ENCODE measurements at places on chromosomes 11 and 22.
A peak's percentile ranks its signal among the peaks of the same experiment; 100 is the strongest.

- DNase-seq: no peak
Measured at GRCh38 chr11:80086496-80087055, 645.7 kb upstream of the TENM4 start.

DNA sequence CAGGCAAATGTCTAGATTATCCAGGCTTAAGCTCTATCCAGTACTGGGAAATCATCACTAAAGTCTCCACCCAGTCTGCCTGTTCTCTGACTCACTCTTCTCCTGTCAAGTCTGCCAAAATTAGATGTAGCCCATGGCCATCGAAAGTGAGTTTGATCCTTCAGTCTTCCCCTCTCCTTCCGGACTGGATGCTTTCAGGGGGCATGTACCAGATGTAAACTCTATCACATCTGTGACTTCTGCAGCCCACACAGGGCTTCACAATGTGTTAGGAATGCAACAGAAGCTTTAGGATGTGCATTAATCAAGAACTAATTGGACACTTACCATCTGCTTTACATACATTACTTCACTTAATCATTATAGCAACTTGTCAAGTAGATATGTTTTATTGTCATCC, 12.3 kb downstream of the ME3 start:
- DNase-seq: no peak

DNA sequence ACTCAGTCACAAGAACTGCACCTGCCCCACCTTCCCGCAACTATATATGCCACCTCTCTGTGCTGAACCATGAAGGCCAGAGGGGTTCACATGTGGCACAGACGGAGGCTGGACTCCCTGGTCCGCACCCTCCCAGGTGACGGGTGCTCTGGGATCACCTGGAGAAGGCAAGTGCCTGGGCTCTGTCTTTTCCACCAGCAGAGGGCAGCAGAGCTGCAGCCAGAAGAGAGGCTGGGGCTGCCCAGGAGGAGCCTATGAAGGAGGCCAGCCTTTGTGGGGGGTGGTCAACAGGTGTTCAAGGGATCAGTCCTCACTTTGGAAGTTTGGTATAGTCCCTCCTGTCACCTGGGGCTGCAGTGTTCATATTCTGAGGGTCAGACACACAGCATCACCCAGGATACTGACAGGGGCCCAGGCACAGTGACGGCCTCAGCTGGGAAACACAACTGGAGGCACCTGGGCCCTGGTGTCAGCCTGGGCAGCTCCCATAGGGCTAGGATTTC, 39.2 kb upstream of the IGLL5 start:
- peak; percentile 67 for DNase-seq

GRCh38 chr22:32745996-32746322, 55.5 kb upstream of the TIMP3 start:
- no peak for DNase-seq

DNA sequence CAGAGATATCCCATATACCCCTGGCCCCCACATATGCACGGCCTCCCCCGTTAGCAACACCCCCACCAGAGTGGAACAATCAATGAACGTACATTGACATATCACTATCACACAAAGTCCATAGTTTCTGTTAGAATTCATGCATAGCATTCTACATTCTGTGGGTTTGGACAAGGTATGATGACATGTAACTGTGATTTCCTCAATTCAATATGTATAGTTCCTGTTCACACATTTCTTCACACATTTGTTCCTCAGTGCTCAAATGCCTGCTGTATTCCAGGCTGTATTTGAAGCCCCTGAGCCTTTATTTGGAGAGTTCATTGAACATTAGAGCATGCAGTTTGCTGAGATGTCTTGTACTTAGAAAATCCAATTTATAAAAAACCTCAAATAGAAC, 69.9 kb downstream of the PTPRJ start:
- DNase-seq: no peak

- no peak for DNase-seq
Measured at GRCh38 chr22:22167791-22168189, 76.8 kb upstream of the VPREB1 start.

DNA sequence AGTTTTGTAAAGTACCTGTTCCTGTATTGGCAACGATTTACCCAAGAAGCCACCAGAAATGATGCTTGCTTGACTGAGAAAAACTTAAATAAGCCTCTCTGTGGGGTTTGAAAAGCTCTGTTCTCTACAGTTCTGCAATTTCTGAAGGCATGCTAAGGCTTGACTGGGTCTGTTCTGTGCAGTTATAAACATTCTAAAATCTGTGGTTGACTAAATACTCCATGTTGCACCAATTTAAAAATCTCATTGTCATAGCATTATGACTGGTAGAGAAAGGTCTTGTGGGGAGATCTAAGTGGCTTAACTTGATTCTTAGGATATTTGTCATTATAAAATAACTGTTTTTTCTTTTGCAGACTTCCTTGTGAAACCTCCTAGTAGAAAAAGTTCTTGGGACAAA, 73.7 kb downstream of the MTMR3 start:
- DNase-seq: no peak

DNA sequence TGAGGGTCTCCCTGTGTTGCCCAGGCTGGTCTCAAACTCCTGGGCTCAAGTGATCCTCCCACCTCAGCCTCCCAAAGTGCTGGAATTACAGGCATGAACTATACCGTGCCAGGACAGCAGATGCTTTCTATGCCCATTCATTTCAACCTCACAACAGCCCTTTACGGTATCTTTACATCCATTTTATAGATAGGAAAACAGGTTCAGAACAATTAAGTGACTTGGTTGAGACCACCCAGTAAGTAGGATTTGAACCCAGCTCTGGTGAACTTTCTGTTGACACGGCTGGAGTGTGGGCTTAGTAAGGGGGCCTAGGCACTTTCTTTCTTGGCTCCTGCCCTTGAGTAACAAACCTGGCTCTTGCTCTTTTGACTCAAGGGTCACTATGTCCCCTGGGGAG, 25.7 kb downstream of the TEF start:
- DNase-seq: no peak

DNA sequence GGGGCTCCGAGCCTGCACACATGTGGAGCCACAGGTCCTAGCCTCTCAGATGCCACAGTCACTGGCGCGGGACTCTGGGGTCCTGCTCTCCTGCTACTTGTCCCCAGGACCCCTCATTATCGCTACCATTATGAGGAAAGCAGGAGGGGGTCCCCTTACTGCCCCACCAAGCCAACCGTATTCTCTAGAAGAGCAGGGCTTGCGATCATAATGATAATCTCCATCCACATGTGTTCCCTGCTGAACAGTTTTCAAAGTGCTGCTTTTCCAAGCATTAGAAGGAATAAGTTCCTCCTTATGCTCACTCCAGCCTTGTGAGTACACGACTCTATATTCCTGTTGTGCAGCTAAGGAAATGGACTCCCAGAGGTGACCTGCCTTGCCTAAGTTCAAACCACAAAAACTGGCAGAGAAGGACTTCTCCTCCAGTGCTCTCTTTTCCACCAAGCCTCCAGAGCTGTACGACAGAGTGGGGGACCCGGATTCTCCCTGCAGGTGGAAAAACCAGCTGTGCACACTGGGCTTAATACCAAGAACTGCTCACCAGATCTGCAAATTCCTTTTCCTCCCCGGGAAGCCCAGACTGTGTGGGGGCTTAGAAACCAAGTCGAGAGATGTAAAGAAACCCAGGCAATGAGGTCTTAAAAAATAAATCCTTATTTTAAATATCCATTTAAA, 92.8 kb upstream of the DRD2 start:
- no peak for DNase-seq

DNA sequence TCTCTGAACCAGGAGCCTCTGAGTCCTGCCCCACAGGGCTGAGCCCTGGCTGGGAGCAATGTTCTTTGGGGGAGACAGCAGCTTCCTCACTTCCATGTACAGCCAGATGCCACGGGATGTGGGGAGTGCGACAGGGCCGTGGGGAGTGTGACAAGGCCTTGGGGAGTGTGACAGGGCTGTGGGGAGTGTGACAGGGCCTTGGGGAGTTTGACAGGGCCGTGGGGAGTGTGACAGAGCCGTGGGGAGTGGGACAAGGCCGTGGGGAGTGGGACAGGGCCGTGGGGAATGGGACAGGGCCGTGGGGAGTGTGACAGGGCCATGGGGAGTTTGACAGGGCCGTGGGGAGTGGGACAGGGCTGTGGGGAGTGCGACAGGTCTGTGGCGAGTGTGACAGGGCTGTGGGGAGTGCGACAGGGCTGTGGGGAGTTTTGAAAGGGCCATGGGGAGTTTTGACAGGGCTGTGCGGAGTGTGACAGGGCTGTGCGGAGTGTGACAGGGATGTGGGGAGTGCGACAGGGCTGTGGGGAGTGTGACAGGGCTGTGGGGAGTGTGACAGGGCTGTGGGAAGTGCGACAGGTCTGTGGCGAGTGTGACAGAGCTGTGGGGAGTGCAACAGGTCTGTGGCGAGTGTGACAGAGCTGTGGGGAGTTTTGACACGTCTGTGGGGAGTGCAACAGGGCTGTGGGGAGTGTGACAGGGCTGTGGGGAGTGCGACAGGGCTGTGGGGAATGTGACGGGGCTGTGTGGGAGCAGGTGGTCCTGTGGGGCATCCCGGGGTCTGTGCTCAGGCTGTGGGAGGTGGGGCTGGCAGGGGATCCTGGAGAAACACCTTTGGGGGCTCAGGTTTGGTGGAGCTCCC, 6.6 kb upstream of the KRTAP5-6 start:
- DNase-seq: no peak

DNA sequence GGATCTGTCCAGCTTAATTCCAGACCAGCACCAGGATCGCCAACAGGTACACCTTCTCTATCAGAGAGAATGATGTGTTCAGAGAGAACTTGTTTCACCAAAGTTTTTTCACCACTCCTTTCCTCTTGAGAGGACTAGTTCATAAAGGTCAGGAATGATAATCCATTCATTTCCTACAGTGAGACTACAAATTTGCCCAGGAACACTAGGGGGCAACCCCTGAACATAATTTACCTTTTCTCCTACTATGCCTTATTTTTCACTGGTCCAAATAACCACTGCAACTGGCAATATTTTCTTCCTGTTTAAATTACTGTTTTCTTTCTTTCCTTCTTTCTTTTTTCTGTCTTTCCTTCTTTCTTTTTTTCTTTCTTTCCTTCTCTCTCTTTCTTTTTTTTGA, 22.5 kb downstream of the CAVIN3 start:
- DNase-seq: no peak

DNA sequence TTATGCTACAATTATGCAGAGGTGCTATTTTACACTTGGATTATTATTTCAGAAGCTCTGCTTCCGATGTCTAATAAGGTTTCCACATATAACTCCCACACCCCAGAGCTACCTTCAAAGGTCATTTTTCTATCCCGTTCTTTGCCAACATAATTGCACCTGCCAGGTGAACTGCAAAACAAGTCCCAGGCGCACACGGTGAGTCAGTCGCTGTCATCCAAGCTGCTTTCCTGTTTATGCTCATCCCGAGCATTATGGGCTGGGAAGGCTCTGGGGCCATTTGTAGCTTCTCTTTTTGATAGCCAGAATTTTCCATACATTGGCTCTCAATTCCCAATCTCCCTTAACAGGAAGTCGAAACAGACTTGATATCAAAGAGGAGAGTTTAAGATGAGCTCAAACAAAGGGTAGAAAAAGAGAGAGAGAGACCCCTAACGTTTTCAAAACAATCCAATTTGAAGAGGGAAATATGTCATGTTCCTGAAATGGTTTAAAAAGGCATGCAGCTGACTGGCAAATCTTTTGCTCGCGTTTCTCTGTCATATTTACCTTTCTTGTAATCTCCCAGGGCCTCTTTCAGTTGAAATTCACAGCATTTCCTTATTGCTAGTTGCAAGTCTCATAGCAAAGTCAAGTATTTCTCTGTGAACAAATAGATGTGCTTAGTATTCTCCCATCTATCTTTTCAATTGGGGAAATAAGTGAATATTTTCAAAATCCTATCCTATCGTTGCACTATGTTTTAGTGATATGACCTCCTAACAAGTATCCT, 815.9 kb downstream of the KCNA4 start:
- DNase-seq: no peak

DNA sequence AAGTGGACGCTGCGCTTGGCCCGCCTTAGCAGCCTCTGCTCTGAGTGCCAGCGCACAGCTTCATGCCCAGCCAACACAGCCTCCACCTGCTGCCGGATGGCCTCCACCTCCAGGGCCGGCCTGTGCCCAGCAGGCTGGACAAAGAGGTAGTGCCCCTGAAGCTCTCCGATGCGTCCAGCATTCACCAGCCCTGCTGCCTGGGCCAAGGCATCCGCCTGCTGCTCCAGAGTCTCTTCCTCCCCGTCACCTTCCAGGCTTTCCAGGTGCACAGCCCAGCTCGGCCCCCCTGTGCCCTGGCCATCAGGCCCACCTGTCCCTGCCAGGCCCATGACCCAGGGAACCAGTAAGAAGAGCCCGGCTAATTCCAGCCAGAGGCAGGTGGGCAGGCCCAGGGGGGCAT, 2.5 kb downstream of the PCSK7 start:
- DNase-seq: no peak

DNA sequence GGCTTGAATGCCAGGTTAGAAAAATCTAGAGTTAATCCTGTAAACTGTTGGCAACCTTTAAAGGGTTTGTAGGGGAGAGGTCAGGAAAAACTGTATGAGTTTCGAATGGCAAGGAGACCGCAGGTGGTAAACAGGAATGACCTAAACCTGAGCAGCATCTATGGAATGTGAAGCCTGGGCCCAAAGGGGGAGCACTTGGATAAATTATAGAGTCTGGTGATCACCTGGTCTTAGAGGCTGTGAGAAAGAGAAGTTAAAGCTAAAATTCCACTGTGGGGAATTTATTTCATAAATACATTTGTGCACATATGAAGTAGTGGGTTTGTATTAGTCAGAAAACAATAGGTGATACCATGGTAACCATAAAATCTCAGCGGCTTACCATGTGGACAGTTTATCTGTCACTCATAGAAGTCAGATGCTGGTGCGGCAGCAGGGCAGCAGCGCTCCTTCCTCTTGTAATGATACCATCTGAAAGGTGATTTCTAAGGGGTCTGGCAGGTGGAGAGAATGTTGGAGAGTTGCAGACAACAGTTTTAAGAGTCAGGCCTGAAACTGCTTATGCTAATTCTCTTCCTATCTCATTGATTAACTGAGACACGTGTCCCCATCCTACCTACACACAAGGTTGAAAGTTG, 1104.4 kb upstream of the CCDC90B start:
- no peak for DNase-seq

- DNase-seq: no peak
Measured at GRCh38 chr11:285894-286220, 3.1 kb upstream of the PGGHG start.

GRCh38 chr11:13928566-13929251, 33.8 kb upstream of the SPON1 start:
- no peak for DNase-seq

- DNase-seq: no peak
Measured at GRCh38 chr11:119488256-119488995, 65.5 kb upstream of the THY1 start.

DNA sequence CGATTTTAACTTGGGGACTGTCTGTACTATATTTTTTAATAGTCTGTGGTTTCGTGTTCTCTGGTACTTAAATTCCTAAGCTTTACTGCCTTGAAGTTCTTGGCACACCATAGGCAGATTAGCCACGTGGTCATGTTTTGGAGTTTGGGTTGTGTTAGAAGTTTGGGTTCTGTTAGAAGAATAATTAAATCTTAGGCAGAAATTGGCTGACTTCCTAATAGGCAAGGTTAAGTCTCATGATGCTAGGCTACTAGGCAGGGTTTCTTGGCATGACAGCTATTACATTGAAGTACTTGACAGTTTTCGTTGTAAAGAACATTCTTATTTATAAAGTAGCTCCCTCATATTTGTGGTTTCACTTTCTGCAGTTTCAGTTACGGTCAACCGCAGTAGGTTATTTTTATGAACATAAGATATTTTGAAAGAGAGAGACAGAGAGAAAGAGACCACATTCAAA, 30.0 kb upstream of the MMP7 start:
- DNase-seq: no peak
